Foreskin keratinocyte (primary cell): ENCODE measurements at places on chromosomes 16 and 17. TPM values are rescaled to one million over a fixed set of nuclear protein-coding genes. Genes with fewer than 3 reads are reported as not detected.

GRCh38 chr16:24539850-24540601 is 660 bp downstream of the RBBP6 start:
- no peak for DNase-seq

DNA sequence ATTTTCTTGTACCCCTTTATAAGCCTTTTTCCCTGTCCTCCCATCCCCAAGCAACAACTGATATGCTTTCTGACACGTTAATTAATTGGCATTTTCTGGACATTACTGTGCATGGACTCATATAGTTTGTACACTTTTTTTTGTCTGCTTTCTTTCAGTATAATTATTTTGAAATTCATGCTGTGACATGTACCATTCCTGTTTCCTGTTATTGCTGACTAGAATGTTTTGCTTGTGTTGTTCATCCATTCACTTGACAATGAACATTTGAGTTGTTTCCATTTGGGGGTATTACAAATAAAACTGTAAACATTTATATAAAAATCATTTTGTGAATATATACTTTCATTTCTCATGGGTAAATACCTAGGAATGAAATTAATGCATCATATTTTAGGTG is 50.6 kb downstream of the RBBP6 start:
- DNase-seq: peak; percentile 59

GRCh38 chr17:68057531-68057952 is 22.0 kb downstream of the KPNA2 start:
- no peak for DNase-seq

PRRT2 gene
- 0.11 and 0.51 TPM in 2 replicates for total RNA-seq

FNDC8 gene
- total RNA-seq: not detected in 2 replicates
